ENCODE measurements at places on chromosomes 2 and 18. TPM values are rescaled to one million over a fixed set of nuclear protein-coding genes. Genes with fewer than 3 reads are reported as not detected.
A peak's percentile ranks its signal among the peaks of the same experiment; 100 is the strongest.

Gene RND3
- polyA plus RNA-seq, result 43.5 TPM

Gene COLEC11
- polyA plus RNA-seq, result 2.2 TPM

Gene MROH2A
- 0.18 TPM for polyA plus RNA-seq

- no peak for DNase-seq
Observed at GRCh38 chr2:112073875-112074274, 18.8 kb downstream of the TMEM87B start.

- no peak for DNase-seq
Observed at GRCh38 chr2:118374974-118375755, 286.9 kb downstream of the INSIG2 start.

- no peak for DNase-seq
Observed at GRCh38 chr18:69981948-69982347, 34.3 kb upstream of the CD226 start.

- DNase-seq, result no peak
Observed at GRCh38 chr2:118246726-118247125, 158.5 kb downstream of the INSIG2 start.

DNA sequence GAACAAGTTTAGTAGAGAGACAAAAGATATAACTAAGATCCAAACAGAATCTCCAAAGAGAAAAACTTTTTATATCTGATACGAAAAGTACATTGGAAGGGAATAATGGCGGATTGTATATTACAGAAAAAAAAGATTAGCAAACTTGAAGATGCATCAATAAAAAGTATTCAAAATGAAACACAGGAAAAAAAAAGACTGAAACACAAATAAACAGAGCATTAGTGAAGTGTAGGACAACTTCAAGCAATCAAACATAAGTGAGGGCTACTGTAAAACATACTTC, 41.1 kb upstream of the MYCN start:
- DNase-seq, result no peak

DNA sequence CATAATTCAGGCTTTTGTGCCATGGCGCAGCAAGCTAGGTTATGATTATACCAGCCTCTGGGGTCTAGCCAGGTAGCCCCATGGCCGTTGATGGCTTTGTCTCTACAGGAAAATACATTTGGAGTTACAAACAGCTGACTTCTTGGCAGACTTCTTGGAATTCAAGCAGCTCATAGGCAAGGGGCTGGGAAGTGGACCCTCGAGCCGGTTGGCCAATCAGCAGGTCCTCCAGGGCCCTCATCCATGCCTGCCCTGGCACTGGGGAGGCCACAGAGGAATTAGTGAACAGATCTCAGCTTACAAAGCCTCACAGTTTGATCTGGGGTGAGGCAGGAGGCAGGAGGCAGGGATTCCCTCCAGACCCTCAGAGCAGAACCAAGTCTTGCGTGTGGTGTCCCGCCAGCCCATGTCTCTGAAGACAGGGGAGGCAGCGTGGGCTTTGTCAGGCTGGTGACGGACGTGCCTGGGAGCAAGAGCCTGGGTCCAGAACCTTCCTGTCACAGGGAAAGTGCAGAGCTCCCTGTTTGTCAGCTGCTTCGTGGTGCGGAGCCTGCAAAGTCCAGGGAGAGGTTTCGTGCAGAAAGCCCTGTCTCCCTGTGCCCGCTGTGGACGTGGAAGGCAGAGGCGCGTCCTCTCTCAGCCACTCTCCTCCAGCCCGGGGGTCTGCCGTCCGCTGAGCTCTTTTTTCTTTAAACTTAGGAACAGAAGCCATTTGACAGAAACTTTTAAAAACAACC, 131.7 kb downstream of the KLHL29 start:
- DNase-seq, result no peak

- DNase-seq, result no peak
Observed at GRCh38 chr2:15704086-15704787, 112.6 kb downstream of the DDX1 start.

DNA sequence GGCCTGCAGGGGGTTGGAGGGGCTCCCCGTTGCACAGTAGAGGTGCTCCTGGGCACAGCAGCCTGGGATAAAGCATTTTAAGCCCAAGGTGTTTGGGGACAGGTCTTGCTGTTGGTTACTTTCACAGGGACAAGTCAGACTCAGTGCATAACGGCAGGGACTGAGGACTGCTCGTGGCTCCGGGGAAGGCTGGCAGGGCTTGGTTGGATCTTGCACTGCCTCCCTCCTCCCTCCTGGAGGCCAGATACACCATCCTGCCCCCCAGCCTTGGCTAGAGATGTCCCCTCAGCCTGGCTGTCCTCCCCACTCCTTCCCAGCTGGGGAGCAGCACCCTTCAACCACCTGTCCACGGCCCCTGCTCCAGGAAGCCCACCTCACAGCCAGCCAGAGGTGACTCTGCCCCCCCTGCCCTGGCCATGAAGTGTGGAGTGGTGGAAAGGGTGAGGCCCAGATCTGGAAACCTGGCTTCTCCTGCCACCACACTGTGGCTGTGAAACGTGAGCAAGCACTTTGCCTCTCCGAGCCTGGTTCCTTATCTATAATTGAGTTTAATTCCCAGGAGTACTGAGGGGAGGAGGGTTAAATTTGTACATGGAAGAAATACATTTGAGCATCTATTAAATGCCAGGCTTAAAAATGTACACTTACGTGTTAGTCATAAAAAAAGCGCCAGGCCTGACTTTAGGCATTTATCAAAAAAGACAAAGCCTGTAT, 67.1 kb upstream of the TAF1B start:
- no peak for DNase-seq

GRCh38 chr2:119134775-119135174, 23.8 kb downstream of the C1QL2 start:
- DNase-seq, result no peak

- DNase-seq, result no peak
Observed at GRCh38 chr2:202638721-202639120, 4.0 kb downstream of the FAM117B start.

- DNase-seq, result no peak
Observed at GRCh38 chr2:20052861-20053281, 1.4 kb upstream of the LAPTM4A start.

- no peak for DNase-seq
Observed at GRCh38 chr2:85746321-85747004, 7.3 kb upstream of the ATOH8 start.

GRCh38 chr2:4791488-4791887, 900.7 kb upstream of the SOX11 start:
- peak; percentile 11 for DNase-seq

DNA sequence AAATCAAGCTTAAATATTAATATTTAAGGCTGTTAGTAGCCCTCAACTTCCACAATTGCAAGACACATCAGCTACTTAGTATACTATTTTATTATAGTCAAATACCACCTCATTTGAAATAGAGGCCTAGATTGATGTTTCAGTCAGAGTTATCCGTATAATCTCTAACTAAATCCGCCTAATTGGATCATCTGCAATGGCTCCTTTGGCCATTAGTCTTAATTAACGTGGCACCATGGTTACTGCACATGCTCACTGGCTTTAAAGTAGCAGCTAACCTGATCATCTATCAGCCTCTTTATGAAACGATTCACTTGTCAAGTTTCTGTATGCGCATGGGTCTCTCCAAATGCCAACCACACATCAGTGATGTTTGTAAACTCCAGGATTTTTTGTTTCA, 112.3 kb downstream of the COLEC12 start:
- no peak for DNase-seq

DNA sequence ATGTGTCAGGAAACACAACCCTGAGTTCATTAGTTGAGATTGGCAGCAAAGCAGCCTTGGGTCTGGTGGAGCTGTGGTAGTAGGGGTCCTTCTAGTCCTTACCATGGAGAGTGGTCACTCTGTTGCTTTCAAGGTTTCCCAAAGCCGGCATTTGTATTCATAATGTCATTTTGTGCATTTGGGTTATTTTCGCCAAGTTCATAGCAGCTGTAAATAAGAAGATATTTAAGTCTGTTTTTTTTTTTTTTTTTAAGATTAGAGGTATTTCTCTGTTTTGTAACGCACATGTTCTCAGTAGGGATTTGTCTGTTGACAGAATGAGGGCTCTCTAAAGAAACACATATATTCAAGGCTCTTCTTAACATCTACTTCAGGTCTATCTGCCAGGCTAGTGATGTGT, 114.1 kb downstream of the PRPF40A start:
- no peak for DNase-seq

DNA sequence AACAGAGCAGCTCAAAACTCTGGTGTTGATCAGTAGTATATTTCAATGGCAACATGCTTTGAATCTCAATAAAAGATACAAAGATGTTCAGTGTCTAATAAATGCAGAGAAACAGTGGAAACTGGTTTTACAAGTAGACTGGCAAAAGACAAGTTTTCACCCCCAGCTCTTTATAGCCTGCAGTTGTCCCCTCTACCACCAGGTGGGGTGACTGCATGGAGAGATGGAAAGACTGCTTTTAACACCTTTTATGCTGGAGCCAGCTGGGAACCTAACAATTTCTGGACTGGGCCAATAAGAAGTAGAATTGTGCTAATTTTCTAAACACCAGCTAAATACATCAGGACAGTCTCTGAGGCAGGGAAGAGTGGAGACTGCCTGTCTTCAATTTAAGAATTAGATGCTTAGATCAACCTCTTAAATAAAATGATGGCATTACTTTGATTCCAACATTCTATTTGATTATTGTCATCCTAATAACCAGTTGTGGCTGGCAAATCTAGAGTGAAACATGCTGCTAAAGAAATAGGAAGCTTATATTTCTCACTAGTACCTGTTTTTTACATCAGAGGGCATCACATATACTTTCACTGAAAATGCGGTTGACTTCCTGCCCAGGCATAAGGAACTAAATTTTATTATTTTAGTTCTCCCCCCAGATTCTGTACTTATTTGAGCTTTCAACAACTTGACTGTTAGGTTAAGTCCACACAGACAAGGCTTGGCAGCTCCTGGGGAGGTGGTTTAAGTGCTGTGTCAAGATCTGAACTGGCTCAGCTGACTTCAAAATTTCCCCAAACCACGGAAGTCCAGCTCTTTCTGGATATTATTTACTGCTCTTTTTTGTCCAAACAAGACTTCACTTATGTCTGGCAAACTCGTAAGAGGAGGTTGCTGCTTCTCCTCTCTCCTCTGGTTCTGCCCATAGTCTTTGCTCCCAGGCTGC, 140.5 kb downstream of the TPGS2 start:
- DNase-seq, result peak; percentile 48

GRCh38 chr2:189542145-189542882, 38.3 kb downstream of the SLC40A1 start:
- DNase-seq, result no peak

DNA sequence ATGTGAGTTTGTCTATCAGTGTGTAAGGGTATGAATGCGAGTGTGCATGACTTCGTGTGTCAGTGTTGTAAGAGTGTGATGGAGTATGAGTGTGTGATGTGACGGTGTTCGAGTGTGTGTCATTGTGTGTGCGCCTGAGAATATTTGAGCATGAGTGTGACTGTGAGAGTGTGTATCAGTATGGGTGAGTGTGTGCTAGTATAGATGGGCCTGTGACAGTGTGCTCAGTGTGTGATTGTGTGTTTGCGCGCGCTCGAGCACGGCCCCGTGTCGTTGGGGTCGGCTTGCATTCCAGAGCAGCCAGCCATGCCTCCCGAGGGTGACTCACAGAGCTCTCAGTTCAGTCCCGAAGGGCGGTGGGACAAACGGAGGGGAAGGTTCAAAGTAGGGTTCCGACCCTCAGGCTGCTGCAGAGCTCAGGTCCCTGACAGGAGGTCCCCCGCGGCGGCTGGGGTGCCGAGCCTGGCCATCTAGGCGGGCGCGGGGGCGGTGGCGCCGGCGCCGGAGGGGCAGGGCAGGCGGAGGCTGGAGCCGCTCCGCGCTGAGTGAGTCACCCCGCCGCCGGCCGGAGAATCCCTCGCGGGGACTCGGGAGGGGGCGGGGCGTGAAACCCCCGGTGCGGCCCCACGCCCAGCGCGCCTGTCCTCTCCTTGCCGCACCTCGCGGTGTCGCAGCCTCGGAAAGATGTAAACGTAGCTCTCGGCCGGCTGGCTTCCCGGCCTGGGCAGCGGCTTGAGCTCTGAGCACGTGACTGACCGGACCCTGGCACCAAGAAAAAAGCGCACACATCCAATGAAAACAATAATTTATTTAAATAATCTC, 3.8 kb downstream of the DLX2 start:
- DNase-seq, result no peak

DNA sequence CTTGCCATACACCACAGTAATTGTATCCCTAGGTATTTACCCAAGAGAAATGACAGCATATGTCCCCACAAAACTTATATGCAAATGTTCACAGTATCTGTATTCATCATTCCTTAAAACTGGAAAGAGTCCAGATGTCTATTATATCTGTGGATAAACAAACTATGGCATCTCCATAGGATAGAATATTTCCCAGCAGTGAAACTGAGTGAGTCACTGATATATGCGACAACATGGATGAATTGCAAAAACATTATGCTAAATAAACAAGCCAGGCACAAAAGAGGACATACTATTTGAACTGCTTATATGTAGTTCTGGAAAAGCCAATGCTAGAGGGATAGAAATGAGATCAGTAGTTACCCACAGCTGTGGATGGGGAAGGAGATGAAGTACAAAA, 359.4 kb upstream of the DSEL start:
- no peak for DNase-seq

DNA sequence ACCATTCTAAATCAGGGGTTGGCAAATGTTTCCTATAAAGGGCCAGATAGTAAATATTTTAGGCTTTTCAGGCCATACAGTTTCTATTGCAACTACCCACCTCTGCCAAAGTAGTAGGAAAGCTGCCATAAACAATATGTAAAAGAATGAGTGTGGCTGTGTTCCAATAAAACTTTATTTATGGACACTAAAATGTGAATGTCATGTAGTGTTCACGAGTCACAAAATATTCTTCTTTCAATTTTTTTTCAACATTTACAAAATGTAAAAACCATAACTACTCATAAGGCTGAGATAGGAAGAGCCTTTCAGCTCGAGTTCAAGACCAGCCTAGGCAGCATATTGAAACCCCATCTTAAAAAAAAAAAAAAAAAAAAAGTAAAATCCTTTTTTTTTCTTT, 13.4 kb downstream of the KCNG3 start:
- no peak for DNase-seq

DNA sequence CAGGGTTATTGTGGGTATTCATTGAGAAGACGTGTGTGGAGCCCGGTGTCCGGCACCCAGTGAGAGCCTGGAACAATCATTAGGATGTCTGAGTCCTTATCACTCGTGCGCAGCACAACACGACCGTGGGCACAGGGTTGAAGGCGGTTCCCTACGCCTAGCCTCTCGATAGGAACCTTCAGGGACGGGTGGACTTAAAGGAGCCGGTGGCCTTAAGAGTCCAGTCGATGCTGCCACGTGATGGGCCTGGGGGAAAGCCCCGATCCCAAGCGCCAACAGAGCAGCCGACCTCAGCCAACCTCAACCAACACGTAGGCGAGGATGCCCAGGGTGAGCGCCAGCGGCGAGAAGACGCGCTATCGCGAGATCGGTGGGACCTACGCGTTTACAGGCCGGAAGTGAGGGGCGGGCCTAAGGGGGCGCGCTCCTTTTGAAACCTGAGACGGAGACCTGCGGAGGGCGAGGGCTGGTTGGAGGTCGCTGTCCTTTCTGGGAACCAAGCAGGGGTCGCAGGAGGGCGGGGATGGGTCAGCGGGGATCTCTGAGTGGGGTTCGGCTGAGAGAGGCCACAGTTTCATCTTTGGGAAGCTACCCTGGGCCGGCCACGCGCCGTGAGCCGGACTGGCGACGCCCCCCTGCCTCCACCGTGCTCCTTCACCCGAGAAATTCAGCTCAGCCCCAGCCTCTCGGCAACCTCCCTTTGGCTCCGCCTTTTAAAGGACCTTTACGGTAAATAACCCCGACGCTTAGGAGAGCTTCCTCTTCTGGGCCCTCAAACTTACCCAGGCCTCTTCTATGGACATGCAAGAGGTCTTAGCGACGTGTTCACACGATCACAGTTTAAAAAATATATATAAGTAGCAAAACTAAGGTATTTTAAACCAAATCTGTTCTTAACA, 28.3 kb downstream of the WNT10A start:
- DNase-seq, result peak; percentile 89

All from left renal cortex interstitium (tissue), 4 donors.